ENCODE measurements at places on chromosomes 5 and 9.
A peak's percentile ranks its signal among the peaks of the same experiment; 100 is the strongest.

- no peak for DNase-seq
These were observed 5.5 kb downstream of the MVB12B start for GRCh38 chr9:126331964-126332748.

GRCh38 chr5:164048359-164048926, 543.0 kb downstream of the MAT2B start:
- no peak for DNase-seq

- no peak for DNase-seq
These were observed 140.2 kb upstream of the LPAR1 start for GRCh38 chr9:111178331-111179055.

GRCh38 chr5:1431021-1431811, 14.0 kb downstream of the SLC6A3 start:
- no peak for DNase-seq

DNA sequence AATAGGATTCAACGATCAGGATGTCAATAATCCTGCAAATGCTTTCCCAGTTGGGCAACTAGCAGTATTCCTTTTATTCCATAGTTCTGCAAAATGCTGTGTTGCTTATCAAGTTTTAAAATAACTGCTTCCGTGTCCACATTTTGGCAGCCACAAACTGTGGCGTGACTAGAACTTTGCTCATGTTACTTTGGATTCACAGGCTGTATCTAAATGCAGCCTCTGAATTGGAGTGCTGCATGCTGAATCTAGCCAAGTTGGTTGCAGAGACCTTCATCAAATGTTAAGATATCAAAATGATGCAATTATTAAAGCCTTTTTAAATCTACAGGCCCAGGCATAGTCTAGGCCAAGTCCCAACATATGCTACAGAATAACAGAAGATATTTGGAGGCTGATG, 249.2 kb downstream of the NR2F1-AS1 start:
- peak; percentile 23 for DNase-seq

- peak; percentile 72 for DNase-seq
These were observed 38.6 kb upstream of the CEMIP2 start for GRCh38 chr9:71806901-71807307.

- DNase-seq = peak; percentile 56
These were observed 3.8 kb upstream of the RASEF start for GRCh38 chr9:83066771-83067170.

- DNase-seq = no peak
These were observed 456.8 kb downstream of the EBF1 start for GRCh38 chr5:158642879-158643278.

DNA sequence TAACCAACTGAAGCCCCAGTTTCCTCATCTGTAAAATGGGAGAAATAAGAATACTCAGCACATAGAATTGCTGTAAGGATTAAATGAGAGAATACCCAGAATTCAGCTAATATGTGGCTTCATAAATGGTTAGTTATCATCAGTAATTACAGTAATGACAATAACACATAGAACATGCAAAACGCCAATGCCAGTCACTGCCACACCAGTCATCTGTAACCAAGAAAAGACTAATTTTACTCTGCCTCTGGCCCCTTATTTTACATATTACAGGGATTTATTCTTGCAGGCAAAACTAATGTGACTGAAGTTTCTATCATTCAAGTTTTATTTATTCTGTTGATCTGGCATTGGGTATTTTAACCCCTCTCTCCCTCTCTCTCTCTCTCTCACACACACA, 46.5 kb downstream of the EBF1 start:
- no peak for DNase-seq

GRCh38 chr9:7823651-7824050, 24.1 kb upstream of the DMAC1 start:
- DNase-seq = no peak

GRCh38 chr5:181149806-181150733, 2.7 kb downstream of the OR2V2 start:
- peak; percentile 37 for DNase-seq

DNA sequence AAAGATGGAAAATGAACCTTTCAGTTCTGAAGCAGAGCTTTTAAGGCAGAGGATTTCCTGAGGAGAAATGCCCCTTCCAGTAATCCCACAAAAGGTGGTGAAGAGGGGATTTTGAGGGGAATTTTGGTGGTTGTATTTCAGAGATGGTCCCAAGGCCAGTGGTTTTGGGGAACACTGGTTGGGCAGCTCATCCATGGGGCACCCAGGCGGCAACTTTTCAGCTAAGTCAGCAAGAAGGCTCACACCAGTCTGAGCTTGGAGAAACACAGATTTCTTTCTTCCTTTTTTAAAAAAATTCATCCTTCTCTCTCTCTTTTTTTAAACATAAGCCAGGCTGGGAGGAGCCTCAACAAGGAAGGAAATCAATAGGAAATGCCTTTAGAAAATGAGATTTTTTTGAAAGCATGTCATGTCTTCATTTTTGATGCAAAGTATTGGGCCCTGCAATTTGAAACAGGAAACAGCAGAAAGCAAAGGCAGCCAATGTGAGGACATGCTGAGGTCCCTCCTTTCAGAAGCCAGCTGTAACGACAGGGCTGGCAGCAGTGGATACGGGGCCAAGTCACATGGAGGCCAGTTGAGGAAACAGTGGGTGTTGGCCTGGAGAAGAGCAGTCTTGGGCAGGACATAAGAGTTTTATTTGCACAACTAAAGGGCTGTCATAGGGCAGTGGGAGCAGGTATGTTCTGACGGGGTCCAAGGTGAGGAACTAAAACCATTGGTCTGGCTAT, 155.3 kb upstream of the KLF4 start:
- DNase-seq = no peak

DNA sequence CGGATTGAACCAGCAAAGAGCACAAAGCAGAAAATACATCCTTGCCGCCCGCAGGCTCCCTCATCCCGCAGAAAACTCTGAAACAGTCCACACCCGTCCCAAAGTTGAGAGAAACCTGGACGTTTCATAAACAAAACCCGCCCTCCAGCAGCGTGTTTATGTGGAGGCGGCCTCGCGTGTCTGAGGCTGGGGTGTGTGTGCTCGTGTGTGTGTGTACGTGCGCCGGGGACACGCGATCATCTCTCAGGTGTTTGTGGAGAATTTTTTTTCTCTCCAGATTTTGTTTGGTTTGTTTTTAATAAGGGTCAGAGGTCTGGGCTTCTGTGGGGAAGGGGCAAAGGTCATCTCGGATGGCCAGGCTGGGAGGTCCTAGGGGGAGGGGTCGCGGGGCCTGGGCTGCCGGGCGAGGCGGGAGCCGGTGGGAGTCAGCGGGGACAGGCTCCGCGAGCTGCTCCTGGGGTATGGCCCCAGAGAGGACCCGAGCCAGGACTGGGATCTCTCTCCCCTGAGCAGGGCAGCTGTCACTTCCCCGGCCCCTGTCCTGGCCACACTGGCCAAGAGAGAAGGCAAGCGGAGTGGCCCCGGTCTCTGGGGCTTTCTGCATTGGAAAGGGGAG, 206.4 kb downstream of the C9orf50 start:
- no peak for DNase-seq

DNA sequence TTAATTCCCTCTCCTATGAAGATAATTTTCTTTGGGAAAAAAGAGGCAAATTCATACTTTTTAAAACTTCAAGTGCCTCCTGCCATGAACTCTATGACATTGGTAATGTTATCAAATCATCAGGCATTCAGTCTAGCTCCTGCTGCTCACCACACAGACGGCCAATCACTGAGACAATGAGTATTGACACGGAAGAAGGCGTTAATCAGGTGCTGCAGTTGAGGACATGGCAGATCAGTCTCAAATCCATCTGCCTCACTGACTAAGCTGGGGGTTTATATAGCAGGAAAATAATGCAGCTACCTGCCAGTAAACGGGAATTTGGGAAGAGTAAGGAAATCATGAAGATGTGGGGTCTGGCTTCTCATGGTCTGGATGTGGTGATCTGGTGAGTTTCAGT, 1087.7 kb downstream of the CDH9 start:
- no peak for DNase-seq

GRCh38 chr5:169551146-169551545, 32.4 kb upstream of the SPDL1 start:
- DNase-seq = no peak

- no peak for DNase-seq
These were observed 45.7 kb downstream of the ZNF474 start for GRCh38 chr5:122175091-122175490.
